Fibroblast of mammary gland (primary cell): ENCODE measurements at places on chromosomes 3 and 15.

- peak; percentile 84 for DNase-seq
These were observed at the start of the genes MST1 and RNF123 for GRCh38 chr3:49689046-49689907. MST1 (minus strand) TSS chr3:49689474; CDS start chr3:49688691, 783 bp downstream. RNF123 (plus strand) TSS chr3:49689557; CDS start chr3:49691166, 1,609 bp downstream.

DNA sequence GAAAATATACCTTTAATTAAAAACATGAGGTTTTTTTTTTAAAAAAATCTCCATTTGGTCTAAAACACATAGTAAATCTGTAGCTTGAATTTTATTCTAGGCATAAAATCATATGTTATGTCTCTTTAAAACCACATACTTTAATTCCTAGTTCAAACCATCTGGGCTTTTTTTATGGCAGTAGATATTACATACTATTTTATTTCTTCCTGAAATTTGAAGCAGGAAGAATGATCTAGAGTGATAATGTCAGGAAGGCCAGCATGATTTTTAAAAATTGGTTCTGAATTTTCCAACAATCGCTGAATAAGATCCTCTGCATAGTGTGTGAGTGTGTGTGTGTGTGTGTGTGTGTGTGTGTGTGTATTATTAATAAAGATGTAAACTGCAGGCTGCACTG, 420.3 kb downstream of the NAALADL2 start:
- DNase-seq = no peak

DNA sequence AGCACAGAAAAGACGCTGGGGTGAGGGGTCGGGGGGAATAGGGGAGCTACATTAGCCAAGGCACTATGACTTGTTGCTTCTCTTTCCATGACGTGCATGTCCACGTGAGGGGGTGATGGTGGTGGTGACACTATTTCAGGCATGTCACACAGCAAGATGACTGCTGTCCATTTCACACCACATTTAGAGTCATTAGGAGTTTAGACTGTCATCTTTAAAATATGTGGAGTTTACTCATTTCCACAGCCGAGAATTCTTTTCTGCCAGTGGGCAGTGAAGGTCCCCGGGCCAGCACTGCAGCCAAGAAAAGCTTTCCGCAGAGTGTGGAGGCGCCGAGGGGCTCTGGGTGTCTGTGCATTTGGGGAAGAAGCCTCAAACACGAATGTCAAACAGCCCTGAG, 954 bp upstream of the DGKG start:
- DNase-seq = no peak

DNA sequence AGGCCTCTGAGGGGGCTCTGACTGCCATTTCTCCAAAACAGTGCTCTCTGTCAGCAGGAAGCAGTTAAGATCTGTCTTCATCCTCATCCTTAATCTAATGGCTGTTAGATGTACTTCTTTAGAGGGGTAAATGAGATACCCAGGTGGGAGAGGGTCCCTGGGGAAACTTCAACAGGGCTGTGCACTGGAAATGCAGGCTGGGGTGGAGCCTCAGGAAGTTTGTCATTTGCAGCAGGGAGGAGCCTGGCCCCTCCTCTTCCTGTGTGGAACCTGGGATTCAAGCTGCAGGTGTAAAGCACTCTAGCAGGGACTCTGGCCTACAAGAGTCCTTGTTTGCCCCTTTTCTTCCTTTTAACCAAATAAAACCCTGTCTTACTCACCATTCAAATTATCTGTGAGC, 1173.6 kb downstream of the OTOL1 start:
- no peak for DNase-seq

DNA sequence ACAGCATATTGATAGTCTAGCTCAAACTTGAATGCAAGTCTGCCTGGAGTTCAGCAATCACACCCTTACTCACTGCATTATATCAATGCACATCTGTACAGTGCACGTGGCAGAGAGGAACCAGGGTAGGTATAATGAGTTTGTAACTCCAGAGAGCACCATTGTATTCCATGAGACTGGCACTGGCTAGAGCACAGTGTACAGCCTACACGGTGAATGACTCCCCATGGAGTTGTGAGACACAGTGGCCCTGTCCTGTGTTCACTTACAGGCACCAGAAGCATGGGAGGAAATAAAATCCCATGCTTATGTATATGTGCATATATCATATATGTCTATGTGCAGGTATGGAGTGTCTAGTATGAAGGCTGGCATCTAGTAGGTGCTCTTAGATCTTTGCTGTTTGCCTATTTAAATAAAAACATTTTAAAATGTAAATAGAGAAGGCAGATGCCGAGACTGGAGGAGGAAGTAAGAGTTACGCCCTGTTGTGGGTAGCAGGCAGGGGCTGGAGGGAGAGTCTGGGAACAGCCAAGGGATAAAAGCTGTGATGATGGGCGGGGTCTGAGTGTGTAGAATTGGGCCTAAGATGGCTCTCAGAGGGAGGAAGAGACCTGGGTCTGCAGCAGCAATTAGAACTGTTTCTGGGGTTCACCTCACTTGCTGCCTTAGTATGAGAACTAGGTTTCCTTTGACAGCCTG, 360.7 kb upstream of the ICE2 start:
- DNase-seq = no peak
